Iris pigment epithelial cell (primary cell): ENCODE measurements at places on chromosomes 13 and 19.

GRCh38 chr13:93882086-93882651 is 597.3 kb downstream of the DCT start:
- DNase-seq: peak; percentile 23

GRCh38 chr13:113423520-113424163 is 29.6 kb downstream of the ADPRHL1 start:
- DNase-seq: no peak

GRCh38 chr19:6056282-6056741 is 54.0 kb downstream of the RFX2 start:
- DNase-seq: no peak

GRCh38 chr13:27559719-27560118 is 60.6 kb downstream of the LNX2 start:
- DNase-seq: no peak

GRCh38 chr19:51398096-51398704 is 7.8 kb upstream of the C19orf84 start:
- peak; percentile 38 for DNase-seq

DNA sequence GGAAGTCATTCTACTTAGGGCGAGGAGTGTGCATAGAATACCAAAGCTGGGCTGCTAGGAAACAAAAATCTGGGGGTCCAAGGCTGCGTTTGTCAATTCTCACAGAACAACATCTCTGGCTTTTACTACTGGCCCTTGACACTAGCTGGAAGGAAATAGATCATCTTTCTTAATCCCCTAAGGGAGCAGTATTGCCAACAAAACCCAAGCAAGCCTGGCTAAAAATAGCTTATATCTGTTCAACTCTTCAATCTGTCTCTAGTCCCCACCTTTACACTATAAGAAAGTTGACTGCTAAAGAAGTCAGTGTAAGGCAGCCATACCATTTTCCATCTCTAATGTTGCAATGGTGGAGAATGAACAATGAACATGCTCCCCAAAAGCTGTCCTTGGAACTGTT is 107.8 kb upstream of the SPRY2 start:
- DNase-seq: no peak

DNA sequence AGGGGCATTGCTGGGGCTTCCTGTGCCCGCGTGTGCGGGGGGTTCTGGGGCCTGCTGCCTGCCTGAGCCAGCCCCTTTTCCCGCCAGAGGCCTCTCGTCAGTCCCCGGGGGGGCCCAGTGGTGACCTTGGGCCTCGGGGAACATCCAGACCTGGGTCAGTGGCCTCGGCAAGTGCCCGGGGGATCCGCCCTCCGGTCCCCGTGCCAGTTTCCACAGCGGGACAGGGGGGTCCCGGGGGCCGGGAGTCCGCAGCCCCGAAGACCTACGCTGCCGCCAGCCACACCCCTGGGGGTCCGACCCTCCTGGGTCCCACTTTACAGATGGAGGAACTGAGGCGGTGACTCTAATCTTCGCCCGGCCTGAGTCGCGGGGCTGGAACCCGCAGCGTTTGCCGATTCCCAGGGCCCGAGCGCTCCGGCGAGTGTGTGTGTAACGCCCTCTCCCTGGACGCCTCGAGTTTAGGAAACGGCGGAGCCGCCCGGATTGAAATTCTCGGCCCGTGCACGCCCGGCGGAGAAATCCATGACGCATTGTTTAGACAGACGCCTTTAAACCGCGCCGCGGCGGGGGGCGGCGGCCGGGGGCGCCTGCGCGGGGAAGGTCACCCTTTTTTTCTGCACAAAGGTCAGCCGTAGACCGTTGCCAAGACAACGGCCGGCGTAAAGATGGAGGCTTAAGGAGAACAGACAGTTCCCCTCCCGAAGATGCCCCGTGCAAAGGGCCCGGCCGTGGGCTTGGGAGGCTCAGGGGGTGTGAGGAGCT is 39.3 kb downstream of the EFNA2 start:
- peak; percentile 76 for DNase-seq

GRCh38 chr13:93173654-93174053 is 53.0 kb upstream of the GPC6 start:
- DNase-seq: peak; percentile 12

DNA sequence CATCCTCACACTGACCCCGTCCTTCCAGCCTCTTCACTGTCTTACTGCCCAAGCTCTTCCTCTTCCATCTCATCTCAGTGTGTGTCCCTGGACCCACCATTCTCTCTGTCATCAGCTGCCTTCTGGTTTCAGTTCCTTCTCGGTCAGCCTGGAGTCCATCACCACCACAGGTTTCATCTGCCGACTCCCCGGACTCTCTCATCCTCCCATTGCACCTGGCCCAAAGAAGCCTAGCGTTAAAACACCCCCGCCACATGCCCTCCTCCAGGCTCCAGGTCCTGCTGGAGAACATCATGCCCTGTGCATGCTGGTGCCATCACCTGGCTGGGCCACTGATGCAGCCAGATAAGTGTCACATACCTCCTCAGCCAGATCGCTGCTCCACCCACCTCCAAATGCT is 122.1 kb upstream of the GPR12 start:
- no peak for DNase-seq

DNA sequence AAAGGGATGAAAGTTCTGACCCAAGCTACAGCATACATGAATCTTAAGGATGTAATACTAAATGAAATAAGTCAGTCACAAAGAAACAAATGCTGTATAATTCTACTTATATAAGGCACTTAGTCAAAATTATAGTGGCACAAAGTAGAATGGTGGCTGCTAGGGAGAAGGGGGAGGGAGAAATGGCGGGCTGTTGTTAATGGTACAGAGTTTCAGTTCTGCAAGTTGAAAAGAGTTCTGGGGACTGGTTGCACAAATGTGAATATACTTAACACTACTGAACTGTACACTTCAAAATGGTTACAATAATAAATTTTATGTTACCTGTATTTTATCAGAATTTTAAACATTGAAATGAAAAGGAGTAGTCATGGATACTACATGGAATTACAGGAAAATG is 48.9 kb upstream of the CLDN10 start:
- DNase-seq: no peak

GRCh38 chr13:102742506-102742905 is 31.1 kb downstream of the TEX30 start:
- no peak for DNase-seq

- DNase-seq: peak; percentile 5
These were observed 166.7 kb upstream of the TSHZ3 start for GRCh38 chr19:31515931-31516330.

GRCh38 chr13:102504002-102504401 is 92.8 kb upstream of the TPP2 start:
- no peak for DNase-seq

GRCh38 chr19:48628486-48629296 is 8.5 kb downstream of the DBP start:
- DNase-seq: no peak

- DNase-seq: peak; percentile 9
These were observed 20.3 kb upstream of the CACNA1A start for GRCh38 chr19:13526552-13526951.

GRCh38 chr13:40969169-40969901 is 49.8 kb downstream of the ELF1 start:
- no peak for DNase-seq

- no peak for DNase-seq
These were observed 156.5 kb upstream of the TSC22D1 start for GRCh38 chr13:44732503-44733098.

DNA sequence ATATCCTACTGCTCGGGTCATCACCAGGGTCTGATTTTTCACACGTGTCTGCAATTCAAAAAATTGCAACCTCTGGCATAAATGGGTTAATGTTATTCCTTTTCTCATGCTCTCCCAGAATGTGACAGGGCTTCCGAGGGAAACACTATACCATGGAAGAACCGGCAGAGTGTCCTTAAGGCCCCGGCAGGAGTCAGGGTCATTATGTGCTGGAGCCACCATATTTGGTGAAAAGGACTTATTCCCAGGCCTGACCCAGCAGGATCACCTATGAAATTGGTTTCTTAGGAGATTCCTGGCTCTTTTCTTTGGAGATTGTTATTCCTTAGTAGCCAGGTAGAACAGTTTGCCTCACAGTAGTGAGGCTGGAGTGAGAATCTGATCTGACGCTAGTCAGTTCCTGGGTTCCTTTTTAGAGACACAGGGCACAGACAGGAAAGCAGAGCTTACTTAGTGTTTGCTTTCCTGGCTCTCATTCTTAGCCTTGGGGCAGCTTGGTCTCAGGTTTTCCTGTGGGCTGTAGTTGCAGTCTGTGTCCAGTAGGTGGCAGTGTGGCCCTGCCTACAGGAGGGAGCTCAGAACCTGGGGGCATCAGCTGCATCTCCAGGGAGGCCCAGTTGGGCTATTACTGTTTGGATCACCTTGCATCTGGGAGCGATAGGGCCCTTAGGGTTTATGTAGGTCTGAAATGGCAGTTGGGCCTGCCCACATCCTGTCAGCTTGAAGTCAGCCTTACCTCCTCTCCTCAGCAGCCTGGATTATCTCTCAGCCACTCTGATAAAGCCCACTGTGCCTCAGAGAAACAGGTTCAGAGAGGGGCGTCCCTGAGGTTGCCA is 12.4 kb downstream of the SNRNP70 start:
- peak; percentile 75 for DNase-seq

GRCh38 chr19:10670182-10670581 is 16.0 kb downstream of the ILF3 start:
- DNase-seq: no peak

DNA sequence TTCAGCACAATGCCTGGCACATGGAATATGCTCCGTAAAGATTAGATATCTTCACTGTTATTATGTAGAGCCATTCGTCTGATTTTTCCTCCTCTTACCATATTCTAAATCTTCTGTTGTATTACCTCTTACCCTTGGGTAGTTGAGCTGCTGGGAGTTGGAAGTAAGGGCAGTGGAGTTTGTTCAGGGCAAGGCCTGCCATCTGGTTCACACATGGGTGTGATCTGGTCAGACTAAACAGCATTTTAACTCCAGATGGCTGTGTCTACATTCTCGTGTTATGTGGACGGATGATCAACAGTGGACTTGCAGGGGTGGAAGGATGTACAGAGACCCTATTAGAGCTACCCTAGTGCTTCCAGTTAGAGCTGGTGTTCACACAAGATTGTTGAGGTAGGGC is 164.9 kb downstream of the ZIC5 start:
- DNase-seq: no peak

DNA sequence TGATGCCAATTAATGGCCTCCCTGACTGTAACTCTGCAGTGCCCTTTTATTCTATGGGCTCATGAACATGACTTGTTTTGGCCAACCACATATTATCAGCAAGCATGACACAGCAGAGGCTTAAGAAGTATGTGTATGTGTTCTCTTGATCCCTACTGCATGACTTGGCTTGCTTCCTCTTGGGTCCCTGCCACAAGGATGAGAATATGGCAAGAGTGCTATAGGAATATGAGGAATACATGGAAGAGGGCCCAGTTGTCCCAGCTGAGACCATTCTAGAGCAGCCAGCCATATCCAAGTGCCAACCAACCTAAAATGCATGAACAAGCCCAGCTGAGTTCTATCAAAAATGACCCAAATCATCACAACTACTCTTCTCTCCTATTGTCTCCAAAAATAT is 576.7 kb upstream of the PCDH9 start:
- peak; percentile 1 for DNase-seq

GRCh38 chr19:3982701-3983541 is 2.3 kb downstream of the EEF2 start:
- DNase-seq: peak; percentile 73

DNA sequence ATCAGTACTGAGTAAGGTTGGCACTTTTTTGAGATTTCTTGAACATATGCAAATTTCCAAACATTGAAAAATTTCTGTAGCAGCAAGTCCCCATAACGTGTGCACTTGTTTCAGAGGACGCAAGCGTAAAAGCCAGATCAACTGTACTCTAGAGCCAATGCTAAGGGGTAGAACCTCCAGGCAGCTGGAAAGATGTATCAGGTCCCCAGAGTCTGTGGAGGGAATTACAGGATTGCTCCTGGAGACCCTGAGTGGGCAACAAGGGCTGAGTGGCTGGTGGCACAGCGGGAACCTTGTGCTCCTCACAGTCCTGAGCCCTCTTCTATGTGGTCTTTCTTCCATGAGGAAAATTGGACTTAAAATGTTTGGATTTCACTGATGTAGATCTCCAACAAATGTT is 53.9 kb upstream of the AMER2 start:
- DNase-seq: no peak

DNA sequence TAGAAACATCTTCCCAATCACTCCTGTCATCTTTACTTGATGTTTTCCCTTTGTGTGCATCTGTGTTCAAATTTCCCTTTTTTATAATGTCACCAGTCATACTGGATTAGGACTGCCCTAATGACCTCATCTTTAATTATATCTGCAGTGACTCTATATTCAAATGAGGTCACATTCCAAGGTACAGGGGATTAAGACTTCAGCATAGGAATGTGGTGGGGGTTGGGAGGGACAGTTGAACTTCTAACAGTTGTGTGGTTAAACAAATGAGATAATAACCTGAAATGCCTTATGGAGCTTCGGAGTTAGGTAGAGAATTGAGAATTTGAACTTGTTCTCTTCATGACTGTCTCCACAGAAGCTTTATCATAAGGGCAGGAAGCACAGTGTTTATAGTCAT is 23.0 kb downstream of the PAN3 start:
- DNase-seq: peak; percentile 59

DNA sequence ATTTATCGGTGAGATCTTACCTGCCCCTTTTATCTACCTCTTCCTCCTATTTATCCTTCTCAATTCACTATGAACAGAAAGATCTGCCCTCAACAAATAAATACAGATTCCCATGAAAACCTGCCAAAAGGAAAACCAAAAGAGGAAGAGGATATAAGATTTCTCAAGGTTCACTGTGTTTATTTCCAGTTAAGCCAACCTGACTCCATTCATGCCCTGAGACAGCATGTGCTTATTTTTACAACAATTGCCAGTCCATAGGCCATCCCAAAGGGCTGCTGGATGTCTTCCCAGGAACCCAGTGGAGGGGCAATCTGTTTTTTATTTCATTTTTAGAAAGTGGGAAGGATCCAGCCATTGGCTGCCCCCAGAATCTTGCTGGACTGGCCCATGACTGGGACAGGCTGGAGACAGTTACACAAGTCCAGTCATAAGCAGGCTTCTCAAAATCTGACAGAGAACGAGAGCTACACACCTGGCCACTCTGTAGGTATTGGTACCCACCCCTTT is 209.1 kb downstream of the IRS2 start:
- no peak for DNase-seq

DNA sequence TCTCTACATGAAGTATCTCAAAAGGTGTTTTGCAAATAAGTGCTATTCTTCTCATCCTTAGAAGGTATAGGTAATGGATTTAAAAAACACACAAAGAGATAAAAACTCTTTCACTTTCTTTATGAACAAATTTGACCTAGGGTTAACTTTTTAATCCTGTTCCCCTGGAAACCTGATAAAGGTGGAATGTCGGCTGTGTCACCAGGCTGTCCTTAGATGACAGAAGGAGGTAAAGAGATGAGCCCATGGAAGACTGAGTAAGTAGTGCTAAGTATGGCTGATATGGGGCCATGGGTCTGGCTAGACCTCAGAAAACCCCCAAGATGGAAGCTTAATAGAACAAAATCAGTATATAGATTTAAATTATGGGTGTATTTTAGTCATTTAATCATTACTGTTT is 153.8 kb upstream of the LSM14A start:
- no peak for DNase-seq

- DNase-seq: peak; percentile 6
These were observed 28.2 kb downstream of the HPN start for GRCh38 chr19:35069696-35070095.

- DNase-seq: no peak
These were observed 5.4 kb downstream of the GPR180 start for GRCh38 chr13:94607056-94607455.

- no peak for DNase-seq
These were observed 290.2 kb downstream of the IRS2 start for GRCh38 chr13:109496216-109496615.

GRCh38 chr13:95128045-95128643 is 173.1 kb downstream of the ABCC4 start:
- no peak for DNase-seq

GRCh38 chr19:56176881-56177280 is 1.1 kb downstream of the GALP start:
- no peak for DNase-seq
